Kidney epithelial cell (primary cell): ENCODE measurements at places on chromosomes 5 and 9. TPM values are rescaled to one million over a fixed set of nuclear protein-coding genes. Genes with fewer than 3 reads are reported as not detected.

The CER1 gene
- not detected in 2 replicates for total RNA-seq

The ASTN2 gene
- total RNA-seq: 9.2 and 12.2 TPM in 2 replicates

The PCDHB15 gene
- 2.3 and 3.0 TPM in 2 replicates for total RNA-seq

The URM1 gene
- total RNA-seq: 47.3 and 49.9 TPM in 2 replicates

The IRX1 gene
- total RNA-seq: 6.5 and 6.6 TPM in 2 replicates

The FAXDC2 gene
- total RNA-seq: 0.62 and 2.6 TPM in 2 replicates

The CD74 gene
- 119 and 126 TPM in 2 replicates for total RNA-seq

The EMB gene
- total RNA-seq: 8.4 and 15.1 TPM in 2 replicates

DNA sequence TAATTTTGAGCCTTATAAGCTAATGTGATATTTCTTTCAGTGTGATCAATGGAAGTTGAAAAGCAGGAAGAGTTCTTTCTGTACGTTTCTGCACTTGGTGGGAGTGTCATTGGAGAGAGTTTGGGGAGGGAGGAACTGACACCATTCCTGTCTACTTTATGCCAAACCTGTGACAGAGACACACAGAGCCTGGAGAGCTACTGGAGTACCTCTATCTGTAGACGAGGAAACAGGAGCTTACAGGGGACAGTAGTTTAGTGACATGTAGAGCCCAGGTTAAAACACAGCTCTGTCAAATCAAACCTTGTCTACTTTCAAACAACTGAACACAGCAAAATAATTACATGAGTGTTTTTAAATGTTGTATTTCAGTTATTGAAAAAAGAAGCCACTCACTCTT is 103.6 kb downstream of the PDE4D start:
- no peak for DNase-seq

DNA sequence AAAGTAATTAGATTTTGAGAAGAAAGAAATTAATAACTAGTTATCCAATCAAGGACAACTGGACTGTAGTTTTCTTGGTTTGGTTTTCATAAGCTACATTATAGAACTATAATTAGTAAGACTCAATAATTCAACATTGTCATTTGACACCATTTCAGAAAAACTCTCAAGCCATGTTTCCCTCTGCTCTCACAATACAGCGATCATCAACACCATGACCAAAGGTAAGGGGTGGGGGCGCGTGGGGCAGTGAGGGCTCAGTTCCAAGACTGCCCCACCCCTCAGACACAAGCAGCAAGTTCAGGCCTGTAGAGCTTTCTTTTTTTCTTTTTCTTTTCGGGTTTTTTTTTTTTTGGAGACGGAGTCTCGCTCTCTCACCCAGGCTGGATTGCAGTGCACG is 6.4 kb downstream of the CMBL start:
- DNase-seq: no peak

GRCh38 chr9:133103987-133104505 is 17.0 kb downstream of the RALGDS start:
- DNase-seq: no peak

DNA sequence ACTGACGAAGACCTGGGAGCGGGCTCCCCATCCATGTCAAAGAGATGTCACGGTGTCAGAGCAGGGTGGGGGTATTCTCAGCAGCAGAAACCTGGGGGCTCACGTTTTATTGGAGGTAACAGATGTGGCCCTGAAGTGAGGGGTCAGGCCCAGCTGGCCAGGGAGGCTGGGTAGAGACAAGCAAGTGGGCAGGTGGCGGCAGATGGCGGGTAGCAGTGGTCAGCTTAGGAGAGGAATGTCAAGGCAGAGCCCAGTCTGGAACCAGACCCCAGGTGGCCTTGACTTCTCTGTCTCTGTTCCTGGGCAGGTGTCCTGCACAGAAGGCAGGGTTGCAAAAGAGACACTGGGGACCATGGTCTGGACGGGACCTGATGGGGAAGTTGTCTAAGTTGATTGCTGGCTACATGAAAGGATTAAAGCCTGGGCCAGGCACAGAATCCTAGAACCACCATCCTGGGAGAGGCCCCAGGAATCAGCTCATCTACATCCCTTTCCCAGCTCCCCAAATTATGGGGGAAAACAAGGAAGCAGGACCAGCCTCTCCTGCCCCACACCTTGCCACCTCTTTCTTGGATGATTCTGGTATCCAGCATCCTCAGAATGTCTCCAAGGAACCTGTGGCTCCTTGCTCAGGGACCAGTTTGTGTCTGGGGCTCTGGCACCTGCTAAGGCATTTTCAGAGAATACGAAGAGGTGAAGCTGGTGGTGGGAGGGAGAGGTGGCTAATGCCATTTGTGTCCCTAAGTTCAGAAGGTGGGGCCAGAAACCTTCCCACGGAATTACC is 72.5 kb downstream of the AMBP start:
- no peak for DNase-seq

DNA sequence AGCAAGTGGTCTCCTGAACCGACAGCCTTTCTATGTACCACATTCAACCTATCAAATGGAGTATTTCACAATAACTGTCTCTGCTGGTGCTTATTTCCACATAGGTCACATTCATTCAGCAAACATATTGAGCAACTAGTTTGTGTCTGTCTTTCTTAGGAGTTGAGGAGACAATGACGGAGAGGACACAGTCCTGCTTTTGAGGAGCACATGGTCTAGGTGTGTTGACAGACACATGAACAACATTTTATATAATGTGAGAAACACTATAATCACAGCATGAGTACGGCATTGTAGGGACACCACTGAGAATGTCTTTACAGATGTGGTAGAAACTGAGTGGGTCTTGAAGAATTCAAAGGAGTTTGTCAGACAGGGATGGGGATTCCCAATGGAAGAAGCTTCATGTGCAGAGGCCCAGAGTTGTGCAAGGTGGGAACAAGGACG is 28.5 kb downstream of the NFIL3 start:
- DNase-seq: no peak

DNA sequence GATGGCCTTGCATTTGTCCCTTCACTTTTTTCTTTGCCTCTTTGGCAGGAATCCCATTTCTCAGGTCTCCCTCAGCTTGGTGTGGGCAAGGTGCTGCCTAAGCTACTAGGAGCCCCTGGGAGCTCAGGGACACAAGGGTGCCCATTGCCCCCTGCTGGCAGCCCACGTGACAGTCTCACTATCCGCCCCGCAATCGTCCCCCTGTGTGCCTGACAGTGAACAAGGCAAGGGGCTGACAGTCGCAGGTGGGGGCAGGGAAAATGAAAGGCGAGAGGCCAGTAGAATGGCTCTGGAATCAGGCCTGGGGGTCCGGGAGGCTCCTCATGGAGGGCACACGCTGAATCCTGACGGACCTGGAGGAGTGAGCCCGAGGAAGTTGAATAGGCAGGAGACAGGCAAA is 2.0 kb upstream of the PCDH12 start:
- no peak for DNase-seq

DNA sequence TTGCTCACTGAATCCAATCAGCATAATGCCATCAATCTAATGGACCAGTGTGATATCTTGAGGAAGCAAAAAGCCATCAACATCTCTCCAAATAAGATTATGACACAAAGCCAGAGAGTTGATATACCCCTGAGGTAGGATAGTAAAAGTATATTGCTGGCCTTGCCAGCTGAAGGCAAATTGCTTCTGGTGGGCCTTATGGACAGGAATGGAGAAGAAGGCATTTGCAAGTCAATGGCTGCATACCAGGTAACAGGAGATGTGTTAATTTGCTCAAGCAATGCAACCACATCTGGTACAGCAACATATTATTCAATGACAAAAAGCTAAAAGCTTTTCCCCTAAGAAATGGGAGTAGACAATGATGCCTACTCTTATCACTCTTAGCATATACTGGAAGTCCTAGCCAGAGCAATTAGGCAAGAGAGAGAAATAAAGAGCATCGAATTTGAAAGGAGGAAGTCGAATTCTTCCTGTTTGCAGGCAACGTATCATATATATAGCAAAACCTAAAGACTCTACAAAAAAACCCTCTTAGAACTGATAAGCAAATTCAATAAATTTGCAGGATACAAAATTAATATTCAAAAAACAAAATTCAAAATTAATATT is 216.1 kb upstream of the RASA1 start:
- no peak for DNase-seq

DNA sequence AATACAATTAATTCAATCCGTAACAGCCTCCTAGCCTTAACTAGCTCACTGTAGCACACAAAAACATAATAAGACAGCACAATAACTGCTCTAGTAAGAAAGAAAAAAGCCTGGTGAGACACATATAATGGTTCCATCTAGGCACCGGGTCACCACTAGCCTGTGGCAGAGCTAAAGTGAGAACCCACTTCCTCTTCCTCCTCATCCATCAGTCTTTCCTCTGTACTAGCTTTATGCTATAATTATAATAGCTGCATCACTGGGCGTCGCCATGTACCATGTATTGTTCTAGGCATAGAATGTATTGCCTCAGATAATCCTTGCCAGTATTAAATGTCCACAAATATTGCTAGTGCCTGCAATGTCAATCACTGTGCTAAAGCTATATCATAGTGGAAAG is 23.1 kb downstream of the ADRB2 start:
- no peak for DNase-seq

DNA sequence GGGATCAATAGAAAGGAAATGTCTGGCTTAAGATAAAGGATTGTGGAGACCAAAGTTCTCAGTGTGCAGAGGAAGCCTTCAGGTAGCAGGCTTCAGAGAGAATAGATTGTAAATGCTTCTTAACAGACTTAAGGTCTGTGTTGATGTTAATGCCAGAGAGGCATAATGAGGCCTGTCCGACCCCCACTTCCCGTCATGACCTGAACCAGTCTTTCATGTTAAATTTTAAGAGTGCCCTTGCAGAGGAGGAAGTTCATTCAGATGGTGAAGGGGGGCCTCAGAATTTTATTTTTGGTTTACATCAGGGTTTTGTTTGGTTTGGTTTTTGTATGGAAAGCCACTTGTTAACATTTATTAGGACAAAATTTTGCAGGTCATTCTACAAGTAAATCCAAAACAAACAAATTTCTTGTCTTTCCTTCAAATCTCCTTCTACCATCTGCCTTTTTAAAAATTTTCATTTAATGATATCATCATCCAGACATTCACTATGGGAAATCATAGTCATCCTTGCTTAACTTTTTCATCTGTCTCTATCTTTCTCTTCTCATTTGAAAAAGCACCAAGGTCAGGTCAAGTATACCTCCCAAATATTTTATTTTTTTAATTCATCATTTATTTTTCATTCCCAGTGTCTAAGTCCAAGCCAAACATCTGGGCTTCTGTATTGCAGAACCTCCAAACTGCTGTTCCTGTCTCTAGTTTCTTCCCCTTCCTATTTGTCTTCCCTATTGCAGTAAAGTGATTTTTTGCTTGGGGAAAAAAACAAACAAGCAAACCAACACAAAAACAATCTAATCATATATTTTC is 6.9 kb upstream of the ABCA1 start:
- no peak for DNase-seq

DNA sequence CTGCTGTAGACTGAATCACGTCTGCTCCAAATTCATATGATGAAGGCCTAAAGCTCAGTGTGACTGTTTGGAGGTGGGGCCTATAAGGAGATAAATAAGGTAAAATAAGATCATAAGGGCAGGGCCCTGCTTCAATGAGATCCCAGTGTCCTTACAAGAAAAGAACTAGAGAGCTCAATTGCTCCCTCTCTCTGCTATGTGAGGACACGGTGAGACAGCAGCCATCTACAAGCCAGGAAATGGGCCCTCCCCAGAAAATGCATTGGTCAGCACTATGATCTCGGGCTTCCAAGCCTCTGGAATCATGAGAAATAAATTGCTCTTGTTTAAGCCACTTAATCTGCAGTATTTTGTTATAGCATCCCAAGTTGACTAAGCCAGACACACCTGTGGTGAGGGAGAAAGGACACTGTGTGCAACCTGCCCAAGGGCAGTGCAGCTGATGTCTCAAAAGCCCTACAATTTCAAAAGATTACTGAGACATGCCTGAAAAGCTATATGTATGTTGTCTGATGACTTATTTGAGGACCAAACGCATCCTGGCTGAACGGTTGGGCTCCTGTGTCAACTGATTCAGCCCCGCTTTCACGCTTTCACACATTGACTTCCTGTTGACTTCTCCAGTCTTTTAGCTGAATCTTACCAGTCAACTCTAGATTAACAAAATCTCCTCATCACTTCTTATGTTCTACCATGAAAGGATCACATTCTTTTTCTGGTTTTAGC is 13.2 kb downstream of the GZMK start:
- no peak for DNase-seq

- no peak for DNase-seq
These were observed 70.5 kb downstream of the APBA1 start for GRCh38 chr9:69601698-69602097.

- DNase-seq: no peak
These were observed 28.5 kb upstream of the SLC6A3 start for GRCh38 chr5:1473746-1474145.

GRCh38 chr9:130895481-130896232 is 955 bp downstream of the QRFP start:
- no peak for DNase-seq

DNA sequence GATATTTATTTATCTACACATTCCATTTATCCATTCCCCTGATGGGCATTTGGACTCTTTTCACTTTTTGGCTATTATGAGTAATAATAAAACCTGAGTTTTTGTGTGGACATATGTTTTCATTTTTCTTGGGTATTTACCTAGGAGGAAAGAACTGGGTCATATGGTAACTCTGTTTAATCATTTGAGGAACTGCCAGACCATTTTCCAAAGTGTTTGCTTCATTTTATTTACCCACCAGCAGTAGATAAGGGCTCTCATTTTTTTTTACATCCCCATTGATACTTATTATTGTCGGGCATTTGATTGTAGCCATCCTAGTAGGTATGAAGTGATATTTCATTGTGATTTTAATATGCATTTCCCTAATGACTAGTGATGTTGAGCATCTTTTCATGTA is 7.7 kb upstream of the PTPDC1 start:
- no peak for DNase-seq
